GM04504 (cell line): ENCODE measurements at places on chromosomes 4 and X.

GRCh38 chr4:121277194-121278105, 103.4 kb downstream of the QRFPR start:
- no peak for DNase-seq

DNA sequence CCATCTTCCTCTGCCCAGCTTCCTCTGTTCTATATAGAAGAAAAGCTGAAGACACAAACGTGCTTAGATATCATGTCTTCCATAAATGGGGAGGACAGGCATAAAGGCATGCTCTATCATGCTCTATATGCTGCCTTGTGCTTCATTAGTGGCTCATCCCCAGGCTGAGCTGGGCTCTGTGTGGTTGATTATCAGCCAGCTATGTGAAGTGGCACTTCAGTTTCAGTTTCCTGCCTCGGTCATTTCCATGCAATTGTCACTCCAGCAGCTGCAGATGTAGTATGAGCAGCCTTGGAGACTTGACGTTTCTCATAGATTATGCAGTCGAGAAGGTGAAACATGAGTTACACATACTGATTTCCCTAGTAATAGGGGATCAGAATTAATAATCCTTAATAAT, 106.2 kb downstream of the SYTL5 start:
- no peak for DNase-seq

DNA sequence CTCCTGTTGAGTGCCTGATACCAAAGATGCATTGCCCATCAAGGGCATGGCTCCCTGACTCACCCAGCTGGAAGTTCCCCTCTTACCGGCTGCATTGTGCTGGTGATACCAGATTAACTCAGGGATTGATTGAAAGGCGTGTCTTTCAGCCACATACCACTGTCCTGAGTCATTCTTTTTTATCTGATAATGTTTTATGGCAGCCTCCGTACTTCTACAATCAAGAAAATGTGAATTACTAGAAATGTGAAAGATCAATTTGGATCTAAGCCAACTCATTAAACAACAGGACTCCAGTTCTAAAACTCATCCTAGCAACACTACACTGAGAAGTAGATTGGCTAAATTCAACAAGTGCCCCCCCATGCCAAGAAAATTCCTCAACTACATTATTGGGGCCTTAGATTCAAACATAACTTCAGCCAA, 40.0 kb downstream of the TXK start:
- DNase-seq = no peak

DNA sequence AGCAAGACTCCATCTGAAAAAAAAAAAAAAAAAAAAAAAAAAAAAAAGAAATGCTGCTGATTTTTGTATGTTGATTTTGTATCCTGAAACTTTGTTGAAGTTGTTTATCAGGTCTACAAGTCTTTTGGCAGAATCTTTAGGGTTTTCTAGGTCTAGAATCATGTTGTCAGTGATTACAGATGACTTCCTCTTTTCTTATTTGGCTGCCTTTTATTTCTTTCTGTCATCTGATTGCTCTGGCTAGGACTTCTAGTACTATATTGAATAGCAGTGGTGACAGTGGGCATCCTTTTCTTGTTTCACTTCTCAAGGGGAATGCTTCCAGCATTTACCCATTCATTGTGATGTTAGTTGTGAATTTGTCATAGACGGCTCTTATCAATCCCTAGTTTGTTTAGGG, 334.4 kb downstream of the SPRY1 start:
- DNase-seq = no peak

GRCh38 chr4:44447563-44448504, 775 bp downstream of the KCTD8 start:
- no peak for DNase-seq

GRCh38 chrX:68827256-68827655, 1.6 kb upstream of the EFNB1 start:
- no peak for DNase-seq
